ENCODE measurements at places on chromosomes 4 and X.

GRCh38 chr4:62898115-62898514, 1511.1 kb downstream of the TECRL start:
- no peak for DNase-seq

DNA sequence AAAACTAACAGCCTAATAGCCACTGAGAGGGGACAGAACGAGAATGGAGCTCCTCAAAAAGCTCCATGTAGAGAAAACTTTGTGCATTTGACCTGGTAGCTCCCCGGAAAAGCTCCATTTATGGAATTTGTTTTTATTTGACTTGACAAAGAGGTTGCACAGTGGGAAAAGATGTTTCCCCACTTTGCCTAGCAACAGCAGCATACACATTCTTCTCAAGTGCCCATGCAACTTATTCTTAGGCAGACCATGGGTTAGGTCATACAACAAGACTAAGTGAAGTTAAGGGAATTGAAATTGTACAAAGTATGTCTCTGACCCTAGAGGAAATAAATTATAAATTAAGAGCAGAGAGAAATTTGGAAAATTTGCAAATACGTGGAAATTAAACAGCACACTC, 949.6 kb upstream of the PRKX start:
- DNase-seq: no peak

DNA sequence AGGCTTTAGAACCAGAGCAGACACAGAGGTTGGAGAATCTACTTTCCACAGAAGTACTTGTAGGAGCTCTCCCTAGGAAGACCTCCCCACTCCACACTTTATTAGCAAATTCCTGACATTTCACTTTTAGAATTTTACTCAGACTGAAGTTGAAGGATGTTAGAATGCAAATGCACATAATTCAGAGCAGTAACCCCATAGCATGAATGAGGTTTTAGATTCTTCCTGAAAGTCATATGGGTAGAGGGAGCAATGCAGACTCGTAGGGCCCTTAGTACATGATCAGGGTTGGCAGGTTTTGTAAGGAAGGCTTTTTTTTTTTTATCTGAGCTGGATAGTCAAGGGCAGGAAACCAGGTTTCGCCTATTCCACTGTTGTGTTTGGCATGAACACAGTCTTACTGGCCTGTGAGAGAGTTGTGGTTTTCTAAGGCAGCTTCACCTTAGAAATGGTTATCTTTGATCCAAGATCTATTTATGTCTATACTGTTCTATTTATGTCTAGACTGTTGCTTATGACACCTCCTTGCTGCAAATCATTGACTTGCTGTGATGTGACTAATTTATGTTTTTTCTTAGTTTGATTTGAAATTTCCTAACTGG, 48.9 kb downstream of the SPATA18 start:
- no peak for DNase-seq

GRCh38 chr4:166882221-166882620, 352.1 kb downstream of the SPOCK3 start:
- no peak for DNase-seq

DNA sequence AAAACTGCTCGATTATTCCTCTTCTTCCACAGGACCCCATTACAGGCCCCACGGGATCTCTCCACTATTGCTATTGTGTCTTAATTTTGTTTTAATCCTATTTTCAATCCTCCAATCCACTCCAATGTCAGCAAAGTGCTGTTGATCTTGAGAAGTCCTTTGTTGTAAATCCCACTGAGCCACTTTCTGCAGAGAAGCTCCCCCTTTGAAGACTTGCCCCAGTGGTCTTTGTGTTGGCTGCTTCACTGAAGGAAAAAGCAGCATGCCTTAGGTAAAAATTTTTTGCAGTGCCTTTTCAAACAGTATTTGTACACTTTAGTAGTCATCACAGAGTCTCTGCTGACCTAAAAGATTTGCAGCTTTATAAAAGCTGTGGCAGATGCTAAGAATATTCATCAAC, 252.0 kb upstream of the SLC7A11 start:
- DNase-seq: no peak

- no peak for DNase-seq
Measured at GRCh38 chr4:123246085-123246484, 150.5 kb upstream of the SPRY1 start.

- DNase-seq: no peak
Measured at GRCh38 chr4:26104056-26104685, 190.2 kb downstream of the SMIM20 start.

DNA sequence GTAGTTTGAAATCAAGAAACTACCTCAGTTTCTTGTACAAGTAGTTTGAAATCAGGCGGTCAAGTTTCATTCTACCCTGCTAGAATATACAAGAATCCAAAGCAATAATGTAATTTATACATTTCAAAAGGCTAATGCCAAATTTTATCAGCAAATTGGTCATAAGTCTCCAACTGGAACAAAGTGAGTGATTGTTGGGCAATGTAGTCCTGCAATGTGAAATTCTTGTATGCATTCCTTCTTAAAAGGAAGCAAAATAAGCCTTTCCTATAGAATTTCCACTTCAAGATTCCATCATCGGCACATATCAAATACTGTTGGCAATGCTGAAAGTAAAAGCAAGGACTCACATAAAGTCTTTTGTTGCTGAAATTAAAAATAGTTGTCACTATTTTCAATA, 334.9 kb downstream of the IL1RAPL1 start:
- no peak for DNase-seq

- DNase-seq: no peak
Measured at GRCh38 chr4:833156-833555, 7.2 kb upstream of the CPLX1 start.

DNA sequence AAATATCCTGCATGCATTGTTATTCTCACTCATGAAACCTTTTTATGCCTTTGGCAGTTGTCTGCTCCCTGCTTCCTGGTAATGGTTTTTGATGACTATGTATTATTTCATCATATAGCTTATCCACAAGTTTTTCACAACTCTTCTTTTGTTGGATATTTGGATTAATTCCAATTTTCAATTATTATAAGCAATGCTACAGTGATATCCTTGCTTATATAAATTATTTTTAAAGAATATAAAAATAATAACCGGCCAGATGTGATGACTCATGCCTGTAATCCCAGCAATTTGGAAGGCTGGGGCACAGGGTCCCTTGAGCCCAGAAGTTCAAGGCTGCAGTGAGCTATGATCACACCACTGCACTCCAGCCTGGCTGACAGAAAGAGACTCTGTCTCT, 47.0 kb downstream of the ASIC5 start:
- DNase-seq: no peak

DNA sequence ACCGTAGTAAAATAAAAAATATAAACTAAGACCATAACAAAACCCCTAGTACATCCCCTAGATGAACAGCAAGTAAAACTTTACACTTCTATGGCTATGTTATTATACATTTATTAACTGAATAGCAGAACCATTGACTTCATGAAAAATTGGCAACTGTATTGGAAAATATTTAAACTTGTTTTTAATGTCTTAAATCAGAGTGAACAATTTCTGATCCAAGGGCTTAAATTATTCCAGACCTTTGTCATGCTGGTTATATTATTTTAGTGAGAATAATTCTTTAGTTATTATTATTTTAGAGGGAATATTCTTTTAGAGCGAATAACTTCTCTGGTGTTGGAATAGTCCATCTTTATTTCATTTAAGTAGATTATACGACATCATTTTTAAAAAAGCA, 265.0 kb downstream of the ANK2 start:
- no peak for DNase-seq

- no peak for DNase-seq
Measured at GRCh38 chrX:19772822-19773628, 114.4 kb downstream of the SH3KBP1 start.

DNA sequence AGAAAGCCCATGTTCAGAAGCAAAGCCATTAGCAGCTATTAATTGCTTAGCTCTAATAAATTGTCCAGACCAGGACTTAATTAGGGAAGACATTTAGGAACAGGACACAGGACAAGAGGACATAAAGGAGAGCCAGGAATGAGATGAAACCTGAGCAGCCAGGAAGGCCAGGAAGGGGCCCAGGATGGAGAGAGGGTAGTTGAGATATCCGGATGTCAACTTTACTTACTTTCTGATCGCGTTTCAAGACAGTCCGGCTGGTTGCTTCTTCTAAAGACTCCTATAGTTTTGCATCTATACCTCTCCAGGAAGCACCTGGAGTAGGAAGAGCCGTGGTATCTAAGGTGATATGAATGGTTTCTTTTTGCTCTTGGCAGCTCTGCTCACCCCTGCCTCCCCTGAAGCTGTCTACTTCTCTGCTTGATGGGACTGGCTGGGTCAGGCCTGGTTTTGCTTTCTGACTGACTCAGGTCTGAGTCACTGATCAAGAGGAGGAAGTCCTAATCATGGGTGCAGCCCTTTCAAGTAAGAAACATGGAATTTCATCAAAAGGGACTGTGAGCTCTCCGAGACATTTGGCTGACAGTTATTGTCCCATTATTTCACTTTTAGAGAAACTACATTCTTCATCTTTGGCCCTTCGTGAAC, 733.3 kb downstream of the RPA4 start:
- peak; percentile 47 for DNase-seq

GRCh38 chr4:2341911-2342652, 76.4 kb downstream of the ZFYVE28 start:
- no peak for DNase-seq

DNA sequence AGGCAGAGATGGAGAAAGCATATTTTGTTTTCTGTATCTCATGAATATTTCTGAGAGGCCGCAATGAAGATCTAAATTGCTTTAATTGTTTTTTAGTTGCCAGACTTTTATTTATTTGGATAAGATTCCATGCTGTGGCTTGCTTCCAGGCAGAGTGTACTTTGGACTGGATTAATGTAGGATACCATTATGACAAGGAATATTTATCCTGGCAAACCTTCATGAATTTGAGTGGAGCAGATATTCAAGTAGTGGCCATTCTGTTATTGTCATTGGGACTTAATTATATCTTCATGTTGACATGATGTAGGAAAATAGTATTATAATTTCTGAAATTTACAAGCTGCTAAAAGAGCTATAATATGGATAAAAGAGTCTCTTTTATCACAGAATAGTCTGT, 182.9 kb downstream of the C4orf33 start:
- DNase-seq: no peak

- DNase-seq: no peak
Measured at GRCh38 chr4:139962130-139962684, 191.8 kb downstream of the MAML3 start.

DNA sequence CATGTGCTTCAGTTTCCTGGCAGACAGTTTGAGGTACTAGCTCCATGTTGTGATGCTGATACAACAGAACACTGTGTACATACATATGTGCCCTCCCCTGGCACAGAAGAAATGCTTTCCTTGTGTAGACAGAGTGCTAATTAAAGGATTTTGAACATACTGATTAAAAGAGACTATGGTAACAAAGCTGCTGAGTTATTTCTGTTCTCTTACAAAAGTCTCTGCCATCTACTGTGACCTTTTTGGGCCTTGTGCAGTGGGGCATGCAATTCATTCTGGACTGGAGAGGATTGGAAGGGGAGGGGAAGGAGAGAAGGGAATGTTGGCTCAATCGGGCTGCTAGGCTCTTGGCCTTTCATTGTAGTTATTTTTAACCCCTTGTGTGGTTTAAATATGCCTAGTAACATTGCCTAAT, 6.0 kb downstream of the PDLIM5 start:
- no peak for DNase-seq

- no peak for DNase-seq
Measured at GRCh38 chr4:182600856-182601255, 316.3 kb downstream of the DCTD start.

DNA sequence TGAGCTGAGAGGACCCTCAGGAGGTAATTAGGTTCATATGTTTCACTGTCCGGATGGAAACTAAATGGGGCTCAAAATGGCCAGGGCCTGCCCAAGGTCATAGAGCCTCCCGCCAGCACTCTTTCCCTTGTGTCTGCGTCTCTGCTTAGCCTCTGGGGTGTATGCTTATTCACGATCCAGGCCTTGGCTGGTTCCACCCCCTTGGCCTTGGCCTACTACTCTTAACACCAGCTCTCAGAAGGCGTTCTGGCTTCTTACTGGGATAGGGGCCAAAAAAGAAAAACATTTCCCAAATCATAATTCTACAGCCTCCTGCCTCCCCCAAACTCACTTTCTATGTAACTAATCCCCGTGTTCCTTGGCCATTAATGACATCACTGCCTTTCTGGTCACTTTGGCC, 68.8 kb downstream of the RTL5 start:
- no peak for DNase-seq

- no peak for DNase-seq
Measured at GRCh38 chr4:152537881-152538280, 2.0 kb upstream of the FBXW7 start.

DNA sequence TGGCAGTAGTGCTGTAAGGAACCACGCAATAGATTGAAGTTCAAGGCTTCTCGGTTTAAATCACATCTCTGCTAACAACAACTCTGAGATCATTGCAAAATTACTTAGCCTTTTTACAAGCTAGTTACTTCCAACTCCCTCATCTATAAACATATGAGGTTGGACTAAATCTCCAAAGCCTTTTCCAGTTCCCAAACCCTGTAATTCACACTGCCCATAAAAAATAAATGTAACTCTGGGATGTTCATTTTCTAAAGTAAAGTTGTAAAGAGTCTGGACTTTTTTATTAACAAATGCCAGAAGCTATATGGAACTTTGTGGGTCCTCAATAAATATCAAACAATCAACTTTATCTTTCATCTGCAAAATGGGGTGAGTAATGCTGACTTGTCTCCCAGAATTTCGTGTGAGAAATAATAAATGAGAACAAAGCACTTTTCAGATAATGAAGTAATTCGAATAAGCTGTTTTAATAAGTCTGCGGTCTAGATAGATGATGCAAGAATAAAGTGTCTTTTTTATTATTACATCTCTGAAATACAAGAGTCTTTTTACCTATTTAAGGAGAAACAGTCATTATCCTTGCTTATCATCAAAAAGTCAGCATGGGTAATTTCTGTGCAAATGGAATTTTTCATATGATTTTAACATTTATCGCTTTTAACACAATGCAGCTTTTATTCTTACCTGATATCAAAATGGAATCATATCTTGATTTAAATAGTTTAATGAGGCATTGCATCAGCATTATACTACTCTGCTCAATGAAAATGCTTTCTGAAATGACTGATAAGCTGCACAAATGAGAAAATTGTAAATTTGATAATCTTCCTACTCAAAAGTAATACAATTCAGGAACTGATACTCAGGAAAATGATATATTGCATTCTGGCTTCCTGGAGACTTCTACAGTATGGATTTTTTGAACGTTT, 252.6 kb downstream of the BANK1 start:
- no peak for DNase-seq

GRCh38 chr4:124032035-124032434, 635.4 kb downstream of the SPRY1 start:
- DNase-seq: no peak

GRCh38 chr4:6972911-6973310, 63.3 kb downstream of the TBC1D14 start:
- DNase-seq: no peak

DNA sequence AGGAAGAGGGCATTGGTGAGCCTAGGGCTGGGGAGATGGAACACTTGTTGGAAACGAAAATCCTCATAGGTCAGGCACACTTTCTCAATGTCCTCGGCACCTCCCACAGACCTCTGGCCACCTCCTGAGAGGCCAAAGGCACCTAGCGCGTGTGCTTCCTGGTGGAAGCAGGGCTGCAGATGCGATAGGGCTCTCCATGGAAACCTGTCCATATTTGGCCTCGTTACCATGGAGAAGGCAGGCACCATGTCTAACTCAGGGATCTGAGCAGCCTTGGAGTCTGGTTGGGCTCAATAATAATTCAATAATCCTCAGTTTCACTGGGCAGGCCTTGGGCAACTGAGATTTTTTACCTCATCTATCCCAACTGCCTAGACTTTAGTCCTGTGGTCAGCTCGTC, 58.3 kb downstream of the RAI2 start:
- no peak for DNase-seq

- no peak for DNase-seq
Measured at GRCh38 chr4:76141241-76141640, 7.0 kb downstream of the NUP54 start.

- no peak for DNase-seq
Measured at GRCh38 chrX:68402094-68402493, 31.2 kb downstream of the OPHN1 start.

Data from hepatic stellate cell (primary cell).